ENCODE measurements at places on chromosomes 2 and 18.

DNA sequence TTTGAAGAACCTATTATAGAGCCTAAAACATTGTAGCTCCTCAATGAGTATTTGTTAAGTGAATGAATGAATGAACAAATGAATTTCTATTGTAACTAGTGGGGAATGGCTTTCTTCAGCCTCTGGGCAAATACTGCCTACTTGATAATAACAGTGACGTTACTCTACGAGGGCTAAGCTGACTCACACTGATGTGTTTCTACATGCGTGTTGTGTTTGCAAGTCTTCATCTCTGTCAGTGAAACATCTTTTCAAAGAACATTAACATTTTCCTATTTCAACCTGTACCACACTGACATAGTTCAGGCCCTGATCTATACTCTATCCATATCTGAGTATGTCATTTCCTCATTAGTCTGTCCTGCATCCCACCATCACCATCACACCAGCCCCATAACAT is 319.9 kb upstream of the ACVR2A start:
- DNase-seq = no peak

- no peak for DNase-seq
Observed at GRCh38 chr2:168550670-168551069, 94.6 kb downstream of the CERS6 start.

- no peak for DNase-seq
Observed at GRCh38 chr18:30676053-30676480, 366.5 kb downstream of the DSC3 start.

GRCh38 chr2:239152916-239153305 is 247.9 kb downstream of the HDAC4 start:
- no peak for DNase-seq

DNA sequence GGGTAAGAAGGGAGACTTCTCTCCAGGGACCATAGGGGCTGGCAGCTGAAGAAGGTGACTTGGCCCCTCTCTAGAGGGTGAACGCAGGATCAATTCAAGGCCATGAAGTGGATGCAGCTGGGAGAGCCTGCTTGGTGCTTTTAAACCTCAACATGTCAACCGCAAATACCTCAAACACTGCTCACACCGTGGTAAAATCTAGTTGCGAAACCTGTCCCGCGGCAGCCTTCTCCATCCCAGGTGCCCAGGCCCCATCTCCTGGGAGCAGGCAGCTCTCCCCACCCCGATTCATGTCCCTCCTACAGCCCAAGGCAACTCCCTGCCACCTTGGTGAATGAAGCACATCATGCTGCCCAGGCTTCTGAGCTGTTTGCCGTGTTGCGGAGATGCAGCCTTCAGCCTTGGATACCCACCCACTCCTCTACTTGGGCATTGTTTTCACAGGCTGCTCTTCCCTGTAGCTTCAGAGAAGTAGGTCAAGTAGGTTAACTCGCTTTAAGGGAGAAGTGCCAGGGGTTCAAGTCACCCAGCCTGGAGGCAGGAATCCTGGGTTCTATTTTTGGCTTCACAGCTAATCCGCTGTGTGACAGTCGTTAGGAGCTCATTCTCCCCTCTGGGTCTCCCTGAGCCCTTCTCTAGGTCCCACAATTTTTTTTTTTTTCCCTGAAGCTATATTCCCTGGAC is 6.2 kb upstream of the EFR3B start:
- no peak for DNase-seq

DNA sequence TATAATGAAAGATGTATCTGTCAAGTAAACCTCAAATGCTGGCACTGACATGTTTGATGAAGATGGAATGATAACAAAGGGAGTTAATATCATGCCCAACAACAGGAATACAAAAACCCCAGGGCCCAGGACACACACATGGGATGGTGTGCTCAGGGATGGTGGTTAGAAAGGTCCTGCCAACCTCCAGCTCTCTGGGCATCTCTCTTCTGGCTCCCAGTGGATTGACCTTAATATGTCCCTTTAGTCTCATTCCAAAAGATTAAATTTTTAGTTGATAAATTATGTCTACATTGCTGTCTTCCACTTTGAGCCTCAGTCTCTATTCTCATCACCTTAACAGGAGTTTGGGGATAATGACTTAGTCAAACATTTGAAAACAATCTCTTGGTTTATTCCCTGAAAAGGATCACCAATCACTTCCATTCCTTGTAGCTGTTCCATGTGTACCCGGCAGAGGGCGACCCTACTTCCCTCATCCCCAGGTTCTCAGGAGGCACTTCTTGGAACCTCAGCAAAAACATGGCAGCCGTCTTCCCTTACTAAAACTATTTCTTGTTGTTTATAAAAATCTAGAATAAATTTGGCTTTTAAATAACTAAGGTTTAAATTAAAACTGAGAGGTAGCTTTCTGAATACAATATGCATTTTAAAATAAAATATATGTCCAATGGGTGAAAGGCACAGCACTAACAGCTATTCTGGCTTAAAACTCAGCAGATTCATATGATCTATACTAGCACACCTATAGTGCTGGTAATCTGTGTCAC is 29.6 kb downstream of the MCEE start:
- peak; percentile 25 for DNase-seq

- peak; percentile 21 for DNase-seq
Observed at GRCh38 chr2:121648206-121649148, 785 bp downstream of the CLASP1 start.

DNA sequence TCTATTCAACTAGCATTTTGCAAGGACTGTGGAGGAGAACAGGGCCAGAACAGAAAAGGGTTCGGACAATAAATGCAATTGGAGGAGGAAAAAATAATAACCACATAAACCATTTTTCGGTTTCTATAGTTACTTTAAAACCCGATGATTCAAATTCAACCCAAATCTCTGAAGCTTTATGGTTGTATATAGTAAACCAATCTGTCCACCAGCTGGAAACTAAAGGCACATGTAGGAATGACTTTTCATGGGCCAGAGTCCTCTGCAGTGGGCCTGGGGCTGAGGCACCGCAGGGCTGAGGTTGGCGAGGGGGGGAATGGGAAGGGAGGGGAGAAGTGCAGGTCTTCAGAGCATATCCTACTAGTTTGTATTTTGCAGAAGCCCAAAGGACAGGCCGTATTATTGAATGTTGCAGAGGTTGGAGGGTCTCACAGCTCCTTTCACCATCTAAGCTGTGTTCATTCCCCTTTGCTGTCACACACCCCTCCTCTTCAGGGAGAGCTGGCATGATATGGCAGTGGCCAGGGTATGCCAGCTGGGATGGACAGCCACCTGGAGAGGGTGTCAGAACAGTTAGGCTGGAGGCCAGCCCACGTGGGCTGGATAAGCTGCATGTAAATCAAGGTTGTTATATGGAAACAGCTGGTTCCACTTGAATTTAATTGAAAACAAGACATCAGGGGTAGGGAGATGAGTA is 267.1 kb downstream of the PRKCE start:
- no peak for DNase-seq
